ENCODE measurements at places on chromosomes 16 and 17.

- no peak for DNase-seq
Measured at GRCh38 chr16:88022076-88023042, 71.1 kb downstream of the BANP start.

DNA sequence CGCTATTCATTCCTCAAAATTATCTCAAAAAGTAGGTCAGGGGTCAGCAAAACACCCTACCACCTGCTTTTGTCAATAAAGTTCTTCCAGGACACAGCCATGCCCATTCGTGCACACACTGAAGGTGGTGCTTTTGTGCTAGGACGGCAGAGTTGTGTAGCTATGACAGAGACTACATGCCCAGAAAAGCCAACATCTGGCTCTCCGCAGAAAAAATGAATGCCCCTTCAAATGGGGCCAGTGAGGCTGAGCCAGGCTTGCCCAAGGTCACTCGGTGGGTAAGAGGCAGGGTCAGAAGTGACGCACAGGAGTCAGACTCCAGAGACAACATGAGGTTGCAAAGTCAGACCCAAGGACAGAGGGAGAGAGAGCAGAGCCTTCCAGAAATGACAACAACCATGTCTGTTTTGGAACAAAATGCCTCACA lies 200.1 kb downstream of the XYLT1 start:
- no peak for DNase-seq

DNA sequence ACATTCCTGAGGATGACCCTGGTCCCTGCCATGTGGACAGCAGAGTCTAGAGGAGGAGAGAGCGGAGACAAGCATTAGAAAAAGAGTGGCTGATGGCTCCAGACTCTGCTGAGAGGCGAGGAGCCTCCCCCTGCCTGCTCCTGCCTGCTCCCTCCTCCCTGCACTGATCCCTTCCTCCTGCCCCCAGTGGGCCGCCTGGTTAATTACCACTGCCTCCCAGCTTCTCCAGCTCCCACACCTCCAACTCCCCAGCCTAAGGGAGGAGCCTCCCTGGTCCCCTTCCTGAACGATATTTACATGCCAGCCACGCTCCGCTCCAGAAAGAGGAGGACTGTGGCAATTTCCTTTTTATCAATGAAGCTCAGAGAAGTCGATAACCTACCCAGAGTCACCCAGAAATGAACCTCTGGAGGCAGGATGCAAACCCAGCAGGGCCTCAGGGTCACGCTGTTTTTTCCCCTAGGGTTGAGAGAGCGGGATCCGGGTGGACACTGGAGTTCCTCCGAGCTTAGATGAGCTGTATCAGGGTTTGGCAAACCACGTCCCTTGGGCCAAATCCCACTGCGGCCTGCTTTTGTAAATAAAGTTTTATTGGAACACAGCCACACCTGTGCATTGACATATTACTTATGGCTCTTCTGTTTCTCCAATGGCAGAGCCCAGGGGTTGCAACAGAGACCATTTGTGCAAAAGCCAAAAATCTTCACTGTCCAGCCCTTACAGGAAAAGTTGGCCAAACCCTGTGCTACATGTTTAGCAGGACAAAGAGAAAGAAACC lies 27.1 kb upstream of the JPH3 start:
- DNase-seq, result no peak

DNA sequence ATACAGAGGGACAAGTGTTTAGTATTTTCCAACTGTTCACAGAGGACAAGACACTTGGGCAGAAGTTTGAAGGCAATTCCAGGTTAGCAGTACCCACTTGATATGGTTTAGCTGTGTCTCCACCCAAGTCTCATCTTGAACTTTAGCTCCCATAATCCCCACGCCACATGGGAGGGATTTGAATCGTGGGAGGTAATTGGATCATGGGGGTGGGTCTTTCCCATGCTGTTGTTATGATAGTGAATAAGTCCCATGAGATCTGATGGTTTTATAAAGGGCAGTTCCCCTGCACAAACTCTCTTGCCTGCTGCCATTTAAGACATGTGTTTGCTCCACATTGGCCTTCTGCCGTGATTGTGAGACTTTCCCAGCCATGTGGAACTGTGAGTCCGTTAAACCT lies 668.9 kb downstream of the MAF start:
- no peak for DNase-seq

Measured in bone marrow (tissue), 2 donors.